ENCODE measurements at places on chromosomes 3 and 15.

- DNase-seq, result no peak
Measured at GRCh38 chr3:89326997-89327396, 219.6 kb downstream of the EPHA3 start.

GRCh38 chr3:187662848-187663409 is 7.3 kb downstream of the SST start:
- no peak for DNase-seq

DNA sequence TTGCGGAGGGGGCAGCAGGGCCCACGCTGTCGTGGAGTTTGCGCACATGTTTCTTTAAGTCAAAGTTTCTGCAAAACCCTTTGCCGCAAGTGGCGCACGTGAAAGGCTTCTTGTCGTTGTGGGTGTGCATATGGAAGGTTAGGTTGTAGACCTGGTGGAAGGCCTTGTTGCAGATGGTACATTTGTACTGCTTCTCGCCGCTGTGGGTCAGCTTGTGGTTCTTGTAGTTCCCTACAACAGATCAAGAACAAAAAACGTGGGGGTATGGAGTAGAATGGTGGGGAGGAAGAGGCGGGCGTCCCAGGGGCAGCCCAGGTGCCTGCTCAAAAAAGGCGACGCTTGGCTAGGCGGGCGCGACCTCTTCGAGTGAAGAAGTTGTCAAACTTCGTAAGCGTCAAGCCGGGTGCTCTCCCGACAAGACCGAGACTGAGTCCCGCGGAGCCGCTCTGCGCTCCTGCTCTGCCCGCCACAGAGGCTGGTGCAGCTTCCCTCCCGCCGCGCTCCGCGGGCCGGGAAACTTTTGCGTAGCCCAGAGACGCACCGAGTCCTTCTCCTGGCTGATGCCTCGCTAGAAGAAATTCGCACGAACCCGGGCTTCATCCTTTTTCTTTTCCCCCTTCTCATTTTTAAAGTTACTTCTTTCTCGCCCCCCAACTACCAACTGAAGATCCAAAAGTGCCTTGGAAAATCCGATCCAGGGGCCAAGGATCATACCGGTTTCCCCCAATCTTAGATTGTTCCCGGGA is 3.1 kb downstream of the FEZF2 start:
- DNase-seq, result no peak

- DNase-seq, result no peak
Measured at GRCh38 chr15:80559320-80559693, 135.8 kb upstream of the ABHD17C start.

DNA sequence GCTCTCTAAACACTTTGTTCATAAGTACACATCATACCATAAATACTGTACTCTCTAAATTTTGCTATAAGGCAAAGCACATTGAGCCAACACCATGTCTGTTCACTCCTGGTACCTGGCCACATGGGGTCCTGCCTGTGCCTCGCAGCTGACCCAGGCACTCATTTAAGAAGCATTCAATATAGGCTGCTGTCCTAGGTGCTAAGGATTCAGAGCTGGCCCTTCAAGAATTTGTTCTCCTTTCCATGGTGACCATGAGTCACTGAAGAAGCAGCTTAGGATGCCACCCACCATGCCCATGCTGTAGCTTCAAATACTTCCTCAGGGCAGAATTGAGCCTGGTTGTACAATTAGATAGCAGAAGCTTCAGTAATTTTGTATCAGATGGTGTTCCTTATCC is 119.2 kb upstream of the ZBED2 start:
- no peak for DNase-seq

DNA sequence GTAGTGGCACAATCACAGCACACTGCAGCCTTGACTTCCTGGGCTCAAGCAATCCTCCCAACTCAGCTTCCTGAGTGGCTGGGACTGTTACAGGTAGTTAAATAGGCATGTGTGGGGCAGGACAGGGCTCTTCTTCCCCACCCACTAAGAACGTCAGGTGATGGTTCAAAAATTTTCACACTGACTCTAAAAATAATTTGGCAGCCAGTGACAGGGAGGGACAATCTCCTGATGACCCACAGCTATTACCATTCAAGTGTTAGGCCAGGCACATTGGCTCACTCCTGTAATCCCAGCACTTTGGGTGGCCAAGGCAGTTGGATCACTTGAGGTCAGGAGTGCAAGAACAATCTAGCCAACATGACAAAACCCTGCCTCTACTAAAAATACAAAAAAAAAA is 12.2 kb upstream of the TRMT10C start:
- no peak for DNase-seq

- no peak for DNase-seq
Measured at GRCh38 chr15:47689660-47690059, 27.6 kb upstream of the SEMA6D start.

DNA sequence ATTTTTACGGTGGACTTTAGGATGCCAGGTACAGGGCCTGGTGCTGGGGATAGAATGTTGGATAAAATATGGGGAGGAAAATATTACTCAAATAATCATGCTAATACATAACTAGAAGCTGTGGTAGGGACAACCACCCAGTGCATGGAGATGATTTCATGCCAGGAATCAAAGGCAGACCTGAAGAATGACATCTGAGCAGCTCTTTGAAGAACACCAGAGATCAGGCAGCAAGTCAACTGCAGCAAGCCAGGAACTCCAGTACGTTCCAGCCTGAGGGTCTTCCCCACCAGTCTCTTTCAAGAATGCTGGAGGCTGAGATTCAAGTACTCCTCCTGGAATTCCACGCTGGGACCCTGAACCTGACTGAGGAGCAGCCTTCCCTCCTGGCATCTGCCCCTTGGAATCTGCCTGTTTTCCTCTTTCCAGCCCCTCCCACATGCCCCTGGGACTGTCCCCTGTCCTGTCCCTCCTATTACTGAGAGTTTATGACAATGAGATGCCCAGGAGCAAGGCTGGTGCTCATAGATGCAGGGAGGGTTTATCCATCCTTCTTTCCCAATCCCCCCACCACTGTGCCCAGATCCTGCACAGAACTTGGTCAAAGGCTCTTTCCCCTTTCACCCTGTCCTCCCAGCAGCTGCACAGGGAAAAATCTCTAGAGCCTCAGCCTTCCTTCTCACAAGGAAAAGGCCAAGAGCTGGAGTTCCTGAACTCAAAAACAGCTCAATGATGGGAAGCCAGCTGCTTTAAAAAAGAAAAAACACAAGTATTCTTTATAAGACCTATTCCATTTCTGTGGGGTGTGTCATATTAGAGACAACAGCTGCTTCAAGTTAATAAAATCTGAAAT is 68.0 kb downstream of the PDZRN3 start:
- DNase-seq, result no peak

DNA sequence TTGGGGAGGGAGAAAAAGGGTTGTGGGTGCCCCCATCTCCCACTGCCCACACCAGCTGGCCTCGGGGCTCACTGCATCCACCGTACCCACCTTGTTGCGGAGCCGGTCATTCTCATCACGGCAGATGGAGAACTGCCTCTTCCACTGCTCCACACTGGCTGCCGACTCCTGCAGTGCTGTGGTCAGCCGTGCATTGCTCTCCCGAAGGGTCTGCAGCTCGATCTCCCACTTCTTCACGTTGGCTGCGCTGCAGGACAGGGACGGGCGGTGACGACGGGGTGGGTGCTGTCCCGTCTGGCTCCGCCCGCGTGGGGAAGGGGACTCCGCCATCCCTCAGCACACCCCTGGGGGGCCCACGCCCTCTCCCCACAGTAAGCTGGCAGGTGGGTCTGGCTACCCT is 45.1 kb downstream of the WHAMM start:
- no peak for DNase-seq

GRCh38 chr3:141294848-141295247 is 63.2 kb downstream of the PXYLP1 start:
- DNase-seq, result no peak

- no peak for DNase-seq
Measured at GRCh38 chr15:88391006-88391405, 76.2 kb downstream of the MRPL46 start.

DNA sequence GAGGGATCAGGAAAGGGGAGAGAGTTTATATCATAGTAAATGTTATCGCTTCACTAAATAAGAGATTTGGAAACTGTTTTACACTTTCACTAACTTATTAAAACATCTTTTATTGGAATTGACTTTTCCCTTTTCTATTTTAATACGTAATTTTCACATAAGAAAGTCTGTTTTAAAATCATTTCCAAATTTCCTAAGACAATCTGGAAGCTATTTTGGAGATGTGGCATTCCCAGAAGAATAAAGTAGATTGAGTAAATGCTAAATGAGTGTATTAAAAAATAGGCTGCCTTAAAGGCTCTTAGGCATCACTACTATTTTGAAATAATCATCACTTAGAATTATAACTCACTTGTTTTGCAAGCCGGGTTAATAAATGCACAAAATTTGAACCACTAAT is 763.5 kb downstream of the EDEM1 start:
- no peak for DNase-seq

DNA sequence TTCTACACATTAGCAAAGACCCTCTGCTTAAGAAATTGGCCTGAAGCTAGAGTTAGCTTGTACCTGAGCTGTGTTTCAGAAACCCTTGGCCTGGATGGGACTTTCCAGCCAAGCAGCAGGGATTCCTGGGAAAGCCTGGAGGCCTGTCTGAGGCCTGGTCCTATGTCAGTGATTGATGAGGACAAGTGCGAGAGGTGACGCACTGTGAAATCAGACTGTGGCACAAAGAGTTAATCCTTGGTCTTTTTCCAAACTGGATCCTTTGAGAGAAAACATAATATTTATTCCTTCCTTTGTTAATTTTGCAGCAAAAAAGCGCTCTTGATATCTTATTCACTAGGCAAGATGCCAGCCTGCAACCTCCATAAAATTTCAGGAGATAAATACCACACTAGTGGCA is 225.0 kb upstream of the ATP11B start:
- no peak for DNase-seq

DNA sequence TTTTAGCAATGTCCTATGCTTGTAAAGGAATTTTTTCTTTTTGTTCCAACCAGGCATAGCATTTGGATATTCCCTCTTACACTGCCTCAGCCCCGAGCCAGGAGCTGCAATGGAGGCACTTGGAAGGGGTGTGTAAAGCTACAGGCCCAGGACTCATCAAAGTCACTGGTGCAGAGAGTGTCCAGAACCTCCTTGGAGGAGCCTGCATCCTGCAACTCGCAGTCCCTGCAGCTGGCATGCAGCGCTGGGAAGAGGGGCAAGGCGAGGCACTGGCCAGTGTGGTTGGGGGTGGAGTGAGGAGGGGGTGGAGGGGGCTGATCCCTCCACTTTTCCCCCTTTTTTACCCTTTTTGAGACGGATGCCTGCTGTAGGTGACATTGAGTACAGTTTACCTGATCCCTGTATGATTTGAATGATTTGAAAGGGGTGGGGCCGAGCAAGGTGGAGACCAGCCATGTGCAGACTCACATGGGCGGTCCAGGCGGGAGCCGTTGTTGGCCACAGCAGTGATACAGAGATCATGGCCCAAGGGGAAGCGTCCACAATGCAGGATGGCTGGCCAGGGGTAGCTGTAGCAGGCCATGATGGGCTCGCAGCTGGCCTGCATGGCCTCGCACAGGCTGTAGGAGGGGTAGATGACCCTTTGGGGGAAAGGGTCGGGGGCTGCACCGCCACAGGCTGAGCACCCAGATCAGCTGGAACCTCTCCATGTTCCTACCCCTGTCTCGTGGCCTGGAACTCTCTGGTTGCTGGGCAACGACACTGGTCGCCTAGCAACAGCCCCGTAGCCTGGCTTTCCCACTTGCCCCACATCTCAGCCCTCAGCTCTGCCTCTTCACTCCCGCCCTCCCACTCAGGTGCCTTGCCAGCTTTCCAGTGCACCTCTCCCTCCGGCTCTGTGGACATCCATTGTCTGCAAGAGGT is 7.9 kb downstream of the P4HTM start:
- DNase-seq, result no peak

- no peak for DNase-seq
Measured at GRCh38 chr15:30922480-30923311, 19.0 kb downstream of the FAN1 start.

GRCh38 chr3:56761887-56762651 is 39.7 kb downstream of the ARHGEF3 start:
- DNase-seq, result no peak

DNA sequence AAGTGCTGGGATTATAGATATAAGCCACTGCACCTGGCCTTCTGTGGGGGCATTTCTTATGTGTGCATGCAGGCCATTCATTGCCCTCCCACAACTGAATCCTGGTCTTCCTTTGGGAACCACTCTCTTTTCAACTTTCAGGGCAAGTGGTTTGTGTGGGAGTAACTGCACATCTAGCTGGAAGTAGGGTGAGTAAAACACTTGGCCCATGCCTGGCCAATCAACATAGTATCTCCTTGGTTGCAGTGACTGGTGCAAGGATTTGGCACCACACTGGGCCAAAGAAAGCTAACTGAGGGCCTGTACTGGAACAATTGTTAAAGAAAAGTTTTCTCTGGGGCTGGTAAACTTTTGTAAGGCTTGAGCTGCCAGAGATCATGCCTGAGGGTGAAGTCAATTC is 189.2 kb upstream of the FEZF2 start:
- no peak for DNase-seq

GRCh38 chr3:102741105-102741504 is 306.3 kb downstream of the ZPLD1 start:
- DNase-seq, result no peak

- peak; percentile 90 for DNase-seq
Measured at GRCh38 chr3:62665627-62666437, 209.4 kb downstream of the CADPS start.

DNA sequence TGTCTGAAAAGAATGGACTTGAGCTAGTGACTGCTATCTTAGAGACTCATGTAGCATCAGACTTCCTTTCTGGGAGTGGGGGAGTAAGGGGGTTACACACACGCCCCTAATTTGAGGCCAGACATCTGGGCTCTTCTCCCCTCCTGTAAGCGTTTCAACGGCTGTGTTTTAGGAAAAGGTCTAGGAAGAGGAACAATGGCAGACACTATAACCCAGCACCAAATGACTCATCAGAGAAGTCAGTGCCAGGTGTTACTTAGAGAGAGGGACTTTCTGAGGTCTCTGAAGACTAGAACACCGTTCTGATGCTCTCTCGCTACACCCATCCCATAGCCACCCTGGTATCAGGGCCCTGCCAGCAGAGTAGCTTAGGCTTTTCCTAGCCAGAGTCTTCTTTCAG is 65.5 kb downstream of the SSUH2 start:
- no peak for DNase-seq

DNA sequence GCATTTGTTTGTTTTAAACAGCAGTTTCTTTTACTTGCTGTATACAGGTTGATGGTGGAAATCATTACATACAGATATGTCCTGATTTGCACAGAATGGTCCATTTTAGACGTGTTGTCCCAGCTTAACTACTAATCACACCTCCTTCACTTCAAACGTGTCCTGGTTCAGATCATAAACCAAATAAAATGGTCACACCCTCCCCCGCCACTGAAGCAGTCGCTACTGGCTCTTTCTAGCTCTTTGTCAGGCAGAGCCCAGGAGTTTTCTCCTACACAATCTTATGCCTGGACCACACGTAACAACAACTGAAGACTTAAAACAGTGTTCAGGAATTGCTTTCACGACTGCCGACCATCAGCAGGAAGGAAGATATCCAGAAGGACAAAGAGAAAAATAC is 73.6 kb downstream of the MESD start:
- no peak for DNase-seq

GRCh38 chr15:55710286-55710685 is 32.7 kb downstream of the PRTG start:
- DNase-seq, result no peak

- no peak for DNase-seq
Measured at GRCh38 chr3:77726517-77726916, 686.6 kb downstream of the ROBO2 start.

GRCh38 chr3:61997101-61997500 is 376.2 kb downstream of the FEZF2 start:
- no peak for DNase-seq

- no peak for DNase-seq
Measured at GRCh38 chr3:103437883-103438282, 1003.1 kb downstream of the ZPLD1 start.
